ENCODE measurements at places on chromosomes 5 and 9. TPM values are rescaled to one million over a fixed set of nuclear protein-coding genes. Genes with fewer than 3 reads are reported as not detected.

DNA sequence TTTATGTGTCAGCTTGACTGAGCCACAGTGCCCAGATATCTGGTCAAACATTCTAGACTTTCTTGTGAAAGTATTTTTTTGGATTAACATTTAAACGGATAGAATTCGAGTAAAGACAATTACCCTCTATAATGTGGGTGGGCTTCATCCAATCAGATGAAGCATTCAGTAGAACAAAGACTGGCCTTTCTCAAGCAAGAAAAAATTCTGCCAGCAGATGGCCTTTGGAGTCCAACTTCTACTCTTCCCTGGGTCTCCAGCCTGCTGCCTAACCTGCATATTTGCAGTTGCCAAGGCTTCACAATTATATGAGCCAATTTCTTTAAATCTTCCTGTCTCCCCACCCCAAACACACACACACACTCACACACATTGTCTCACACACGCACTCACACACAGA is 86.4 kb downstream of the MED10 start:
- peak; percentile 10 for DNase-seq
- H3K4me3 ChIP-seq: no peak overlapping the region
- no peaks in the 10 kb centered on the region for H3K4me1 ChIP-seq
- H3K27me3 ChIP-seq: no peaks in the 10 kb centered on the region
- H3K36me3 ChIP-seq: no peaks in the 10 kb centered on the region

- H3K4me3 ChIP-seq: no peak overlapping the region
- no peak overlapping the region for H3K27ac ChIP-seq
- peaks cover 33% of the 10 kb centered on the region for H3K4me1 ChIP-seq
- H3K27me3 ChIP-seq: no peaks in the 10 kb centered on the region
- peak; percentile 42 for DNase-seq
- H3K36me3 ChIP-seq: no peaks in the 10 kb centered on the region
These were observed 1.3 kb upstream of the IL3 start for GRCh38 chr5:132059043-132059695.

FBP1 gene
- 0.42 TPM for total RNA-seq

- H3K27me3 ChIP-seq: no peaks in the 10 kb centered on the region
- no peak for DNase-seq
- H3K36me3 ChIP-seq: no peaks in the 10 kb centered on the region
- H3K4me3 ChIP-seq: no peak overlapping the region
These were observed 34.6 kb upstream of the NEK6 start for GRCh38 chr9:124222918-124223720.

DNA sequence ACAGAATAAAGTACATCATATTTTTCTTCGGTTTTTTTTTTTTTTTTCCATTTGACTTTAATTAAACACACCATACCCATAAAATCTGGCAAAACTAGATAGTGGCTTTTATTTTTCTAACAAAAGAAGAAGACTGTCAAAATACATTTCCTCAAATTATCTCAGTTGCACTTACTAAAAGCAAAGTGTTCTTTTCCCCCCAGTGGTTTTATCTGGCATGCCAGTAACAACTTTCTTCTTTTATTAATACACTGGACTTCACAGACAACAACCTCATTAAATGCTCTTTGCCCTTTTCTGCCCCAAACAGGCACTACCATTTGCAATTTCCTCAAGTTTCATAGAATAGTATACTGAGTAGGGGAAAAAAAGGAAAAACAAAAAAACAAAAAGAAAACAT is 1792.3 kb downstream of the EFNA5 start:
- no peaks in the 10 kb centered on the region for H3K36me3 ChIP-seq
- DNase-seq: no peak
- no peaks in the 10 kb centered on the region for H3K4me1 ChIP-seq
- H3K27ac ChIP-seq: no peak overlapping the region
- H3K4me3 ChIP-seq: no peak overlapping the region
- H3K27me3 ChIP-seq: no peaks in the 10 kb centered on the region

- no peak for DNase-seq
- no peaks in the 10 kb centered on the region for H3K36me3 ChIP-seq
- H3K4me3 ChIP-seq: no peak overlapping the region
- no peaks in the 10 kb centered on the region for H3K4me1 ChIP-seq
These were observed 85.5 kb downstream of the DIRAS2 start for GRCh38 chr9:90556897-90557675.

DNA sequence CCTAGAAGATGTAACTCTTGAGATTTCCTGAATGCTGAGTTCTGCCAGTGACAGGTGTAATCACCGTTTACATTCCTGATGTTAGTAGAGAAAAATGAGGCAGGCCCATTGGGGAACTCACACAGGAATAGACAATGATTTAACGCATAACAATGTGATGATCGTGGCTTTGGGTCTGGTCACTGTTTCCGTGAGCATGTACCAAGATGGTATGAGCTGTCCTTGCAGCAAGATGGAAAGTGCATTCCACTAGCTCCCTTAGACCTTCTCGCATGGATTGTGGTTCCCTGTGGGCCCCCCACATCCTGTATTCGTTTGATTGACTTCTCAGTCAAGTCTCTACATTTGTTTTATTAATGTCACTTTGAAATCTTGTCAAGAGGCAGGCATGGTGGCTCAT is 124.0 kb upstream of the DAP start:
- H3K36me3 ChIP-seq: no peaks in the 10 kb centered on the region
- no peaks in the 10 kb centered on the region for H3K27me3 ChIP-seq
- no peak for DNase-seq
- no peaks in the 10 kb centered on the region for H3K4me1 ChIP-seq
- no peak overlapping the region for H3K4me3 ChIP-seq

DNA sequence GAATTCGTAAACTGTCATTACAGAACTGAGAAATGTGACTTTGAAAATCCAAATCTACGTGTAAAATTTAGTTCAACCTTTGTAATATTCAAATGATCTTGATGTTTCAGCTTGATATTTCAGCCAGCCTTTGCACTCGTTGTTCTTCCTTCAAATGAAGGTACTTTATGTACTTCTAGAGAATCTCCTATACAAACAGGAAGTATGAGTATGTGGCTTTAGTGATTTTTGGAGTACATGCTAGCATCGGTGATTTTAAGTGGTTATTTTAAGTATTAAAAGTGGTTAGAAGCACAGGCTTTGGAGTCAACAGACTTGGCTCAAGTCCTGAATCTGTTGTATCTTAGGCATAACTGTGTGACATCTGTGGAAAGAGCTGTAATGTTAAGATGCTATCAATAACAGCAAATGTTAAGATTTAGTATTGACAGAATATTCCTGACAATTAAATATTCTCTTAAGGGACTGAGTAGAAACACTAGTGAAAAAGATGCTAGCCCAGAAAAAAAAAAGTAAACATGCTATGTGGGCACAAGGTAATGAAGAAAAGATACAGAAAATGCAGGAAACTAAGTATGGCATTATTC is 398.0 kb downstream of the ADGRV1 start:
- no peak overlapping the region for H3K27ac ChIP-seq
- H3K36me3 ChIP-seq: no peaks in the 10 kb centered on the region
- no peaks in the 10 kb centered on the region for H3K4me1 ChIP-seq
- no peak for DNase-seq
- H3K4me3 ChIP-seq: no peak overlapping the region
- no peaks in the 10 kb centered on the region for H3K27me3 ChIP-seq

C9orf153 gene
- total RNA-seq: 0.32 TPM

GRCh38 chr5:109612278-109612905 is 77.3 kb upstream of the MAN2A1 start:
- H3K36me3 ChIP-seq: no peaks in the 10 kb centered on the region
- H3K4me3 ChIP-seq: no peak overlapping the region
- DNase-seq: no peak

ECPAS gene
- total RNA-seq: 59.1 TPM

DNA sequence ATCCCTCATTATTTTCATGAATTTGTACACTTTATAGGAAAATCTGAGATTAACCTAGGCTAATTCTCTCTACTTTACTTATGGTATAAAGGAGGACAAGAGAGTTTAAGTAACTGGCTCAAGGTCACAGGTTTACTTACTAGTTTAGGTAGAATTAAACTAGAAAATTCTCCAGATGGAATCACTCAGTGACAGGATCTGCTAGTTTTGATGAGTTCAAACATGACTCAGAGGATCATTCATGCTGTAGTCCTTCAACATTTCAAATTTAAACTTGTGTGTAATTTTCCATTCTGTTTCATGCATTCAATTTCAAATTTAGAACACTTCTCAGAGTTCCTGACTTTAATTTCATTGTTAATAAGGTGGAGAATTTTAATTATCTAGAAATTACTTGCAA is 485.7 kb upstream of the TUSC1 start:
- no peaks in the 10 kb centered on the region for H3K4me1 ChIP-seq
- no peak overlapping the region for H3K27ac ChIP-seq
- no peak for DNase-seq
- no peaks in the 10 kb centered on the region for H3K36me3 ChIP-seq
- H3K4me3 ChIP-seq: no peak overlapping the region

N4BP3 gene
- 2.5 TPM for total RNA-seq

- H3K4me3 ChIP-seq: no peak overlapping the region
- DNase-seq: no peak
- no peaks in the 10 kb centered on the region for H3K4me1 ChIP-seq
- H3K27me3 ChIP-seq: no peaks in the 10 kb centered on the region
These were observed 584.6 kb upstream of the CDH18 start for GRCh38 chr5:20572614-20573013.

DNA sequence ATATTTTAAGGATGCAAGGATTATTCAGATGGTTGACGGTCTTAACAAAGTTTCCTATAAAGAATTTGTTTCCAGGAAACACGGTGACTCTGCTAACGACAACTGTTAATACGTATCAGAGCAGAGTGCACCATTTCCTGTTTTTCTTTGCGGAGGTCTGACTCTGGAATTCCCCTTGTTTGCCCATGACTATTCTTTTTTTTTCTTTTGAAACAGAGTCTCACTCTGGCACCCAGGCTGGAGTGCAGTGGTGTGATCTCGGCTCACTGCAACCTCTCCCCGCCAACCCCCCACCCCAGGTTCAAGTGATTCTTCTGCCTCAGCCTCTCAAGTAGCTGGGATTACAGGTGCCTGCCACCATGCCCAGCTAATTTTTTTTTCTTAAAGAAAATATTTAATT is 115.9 kb downstream of the CDC42SE2 start:
- peak; percentile 84 for DNase-seq
- peak overlapping the region; percentile 100 for H3K27ac ChIP-seq
- H3K4me3 ChIP-seq: peak overlapping the region; percentile 75
- no peaks in the 10 kb centered on the region for H3K36me3 ChIP-seq
- no peaks in the 10 kb centered on the region for H3K27me3 ChIP-seq
- H3K4me1 ChIP-seq: peaks cover 89% of the 10 kb centered on the region

- H3K4me3 ChIP-seq: no peak overlapping the region
- no peaks in the 10 kb centered on the region for H3K36me3 ChIP-seq
- no peaks in the 10 kb centered on the region for H3K4me1 ChIP-seq
- H3K27ac ChIP-seq: no peak overlapping the region
These were observed 38.4 kb upstream of the RNF130 start for GRCh38 chr5:180109920-180110319.

DNA sequence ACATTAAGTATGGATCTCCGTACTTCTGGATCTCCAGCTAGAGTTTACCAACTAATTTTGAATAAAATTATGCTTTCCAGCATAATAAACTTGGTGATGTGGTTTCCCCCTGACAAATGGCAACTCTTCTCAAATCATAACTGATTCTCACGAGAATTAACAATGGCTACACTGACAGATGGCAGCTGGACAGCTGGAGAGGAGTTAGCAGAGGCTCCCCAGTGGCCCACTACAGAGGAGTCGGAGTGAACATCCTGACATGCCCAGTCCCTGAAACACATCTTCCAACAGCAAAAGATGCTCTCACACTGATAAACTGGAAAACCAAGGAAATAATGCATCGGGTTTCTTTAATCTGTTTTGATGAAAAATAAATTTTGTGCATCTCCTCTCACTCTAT is 239.6 kb downstream of the MAN2A1 start:
- no peaks in the 10 kb centered on the region for H3K27me3 ChIP-seq
- H3K4me1 ChIP-seq: no peaks in the 10 kb centered on the region
- no peaks in the 10 kb centered on the region for H3K36me3 ChIP-seq
- H3K27ac ChIP-seq: no peak overlapping the region
- H3K4me3 ChIP-seq: no peak overlapping the region

LAMC3 gene
- 0.99 TPM for total RNA-seq

DNA sequence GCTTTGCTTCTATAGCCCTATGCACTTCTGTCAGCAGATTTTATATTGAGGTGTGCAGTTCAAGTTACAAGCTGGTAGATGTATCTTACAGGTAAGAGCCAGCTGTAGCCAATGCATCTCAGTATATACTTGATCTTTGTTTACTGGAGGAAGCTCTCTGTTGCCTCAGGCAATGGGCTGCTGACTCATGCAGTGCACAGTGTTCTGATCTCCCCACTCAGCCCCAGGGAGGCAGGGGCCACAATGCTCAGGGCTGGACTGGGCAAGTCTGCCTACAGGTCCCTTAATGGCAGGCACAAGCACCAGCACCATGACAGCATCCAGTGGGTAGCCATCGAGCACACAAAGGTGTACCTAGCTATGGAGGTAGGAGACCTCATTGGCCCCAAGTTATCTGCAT is 178.8 kb upstream of the CDH10 start:
- DNase-seq: no peak
- H3K27ac ChIP-seq: no peak overlapping the region
- H3K4me1 ChIP-seq: no peaks in the 10 kb centered on the region
- H3K27me3 ChIP-seq: no peaks in the 10 kb centered on the region
- H3K36me3 ChIP-seq: no peaks in the 10 kb centered on the region

TPPP gene
- 12.4 TPM for total RNA-seq

DNA sequence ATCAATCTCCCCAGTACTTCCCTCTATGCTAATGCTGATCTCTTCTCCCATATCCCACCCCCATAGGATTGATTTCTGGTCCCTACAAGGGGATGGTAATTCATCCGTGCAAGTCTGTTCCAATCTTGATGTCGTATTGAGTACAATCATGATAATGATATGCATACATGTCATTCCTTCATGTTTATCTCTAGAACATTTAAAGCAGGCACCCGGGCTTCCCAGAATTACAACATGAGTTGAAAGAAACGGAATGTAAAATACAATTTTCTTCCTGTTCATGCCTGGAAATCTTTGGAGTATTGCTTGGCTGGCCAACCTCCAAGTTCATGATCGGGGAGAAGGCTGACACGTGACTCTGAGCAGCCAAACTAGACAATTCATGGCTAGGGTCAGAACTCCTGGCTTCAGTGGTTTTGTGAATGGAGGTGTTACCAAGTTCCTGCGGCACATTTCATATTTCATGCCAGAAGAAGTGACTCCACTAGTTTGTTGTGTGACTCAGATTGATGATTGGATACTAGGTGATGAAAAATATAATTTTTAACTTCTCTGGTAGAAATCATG is 66.6 kb downstream of the C9orf152 start:
- H3K36me3 ChIP-seq: peaks cover 34% of the 10 kb centered on the region
- no peaks in the 10 kb centered on the region for H3K27me3 ChIP-seq
- peaks cover 26% of the 10 kb centered on the region for H3K4me1 ChIP-seq
- no peak for DNase-seq

DNA sequence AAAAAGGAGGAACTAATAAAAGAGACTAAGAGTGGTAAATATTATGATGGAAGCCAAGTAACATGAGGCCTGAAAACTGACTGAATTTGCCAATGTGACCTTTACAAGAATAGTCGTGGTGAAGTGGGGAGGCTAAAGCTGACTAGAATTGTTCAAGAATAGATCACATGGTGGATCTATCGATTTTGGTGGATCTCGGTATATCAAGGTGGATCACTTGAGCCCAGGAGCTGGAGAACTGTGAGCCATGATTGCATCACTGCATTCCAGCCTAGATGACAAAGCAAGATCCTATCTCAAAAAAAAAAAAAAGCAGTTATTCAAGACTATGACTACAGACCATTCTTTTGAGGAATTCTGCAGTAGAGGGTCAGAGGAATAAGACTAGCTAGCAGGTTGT is 15.1 kb downstream of the ERMP1 start:
- H3K4me1 ChIP-seq: no peaks in the 10 kb centered on the region
- H3K27me3 ChIP-seq: no peaks in the 10 kb centered on the region
- DNase-seq: no peak

SPATA24 gene
- total RNA-seq: 4.4 TPM

GRCh38 chr5:127834554-127834953 is 131.4 kb downstream of the CCDC192 start:
- no peak overlapping the region for H3K4me3 ChIP-seq
- no peaks in the 10 kb centered on the region for H3K4me1 ChIP-seq
- H3K36me3 ChIP-seq: no peaks in the 10 kb centered on the region
- H3K27me3 ChIP-seq: peaks cover 2% of the 10 kb centered on the region
- no peak overlapping the region for H3K27ac ChIP-seq

Data from CD4-positive, CD25-positive, alpha-beta regulatory T cell (primary cell).